Central memory CD4-positive, alpha-beta T cell (primary cell): ENCODE measurements at places on chromosomes 3 and 15.

DNA sequence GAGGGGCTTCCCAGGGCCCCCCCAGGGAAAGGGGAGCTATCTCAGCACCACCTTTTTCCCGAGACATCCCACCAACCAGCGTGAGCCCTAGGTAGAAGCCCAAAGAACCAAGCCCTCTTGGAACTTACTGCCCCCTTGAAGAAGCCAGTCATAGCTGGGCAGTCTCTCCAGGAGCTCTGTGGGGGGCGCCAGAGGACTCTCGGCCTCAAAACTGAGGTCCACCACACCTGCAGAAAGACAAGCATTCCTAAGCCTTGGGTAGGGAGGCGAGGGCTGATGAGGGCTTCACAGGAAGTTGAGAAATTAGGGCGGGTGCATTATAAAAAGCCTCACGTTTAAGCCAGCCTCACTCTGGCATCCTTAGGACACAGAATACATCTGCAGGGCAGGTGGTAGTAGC, 9.0 kb downstream of the SSUH2 start:
- DNase-seq, result no peak

GRCh38 chr3:4853749-4854140, 125.5 kb upstream of the BHLHE40 start:
- DNase-seq, result no peak

- no peak for DNase-seq
These were observed 26.2 kb downstream of the EEFSEC start for GRCh38 chr3:128179484-128179819.

- no peak for DNase-seq
These were observed 27.7 kb downstream of the PTH1R start for GRCh38 chr3:46905213-46905560.

- DNase-seq, result no peak
These were observed 548.1 kb upstream of the AGTR1 start for GRCh38 chr3:148149556-148149955.

DNA sequence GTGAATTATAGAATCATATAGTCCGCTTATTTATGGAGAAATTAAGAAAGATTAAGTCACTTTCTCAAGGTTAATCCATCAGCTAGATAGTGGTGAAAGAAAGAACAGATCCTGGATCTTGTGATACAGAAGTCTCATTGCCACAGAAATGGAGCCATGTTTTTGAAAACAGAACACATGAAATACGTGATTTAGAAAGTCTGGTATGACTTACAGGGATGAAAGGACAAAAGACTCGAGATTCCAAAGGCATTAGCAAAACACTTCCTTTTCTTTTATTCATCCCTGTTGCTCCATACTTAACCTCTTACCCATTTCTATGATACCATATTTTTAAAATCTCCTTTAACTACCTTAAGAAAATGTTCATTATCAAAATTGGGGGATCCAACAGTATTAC, 40.0 kb upstream of the TEX9 start:
- DNase-seq, result no peak

GRCh38 chr3:48077815-48078214, 61.6 kb upstream of the MAP4 start:
- DNase-seq, result no peak

DNA sequence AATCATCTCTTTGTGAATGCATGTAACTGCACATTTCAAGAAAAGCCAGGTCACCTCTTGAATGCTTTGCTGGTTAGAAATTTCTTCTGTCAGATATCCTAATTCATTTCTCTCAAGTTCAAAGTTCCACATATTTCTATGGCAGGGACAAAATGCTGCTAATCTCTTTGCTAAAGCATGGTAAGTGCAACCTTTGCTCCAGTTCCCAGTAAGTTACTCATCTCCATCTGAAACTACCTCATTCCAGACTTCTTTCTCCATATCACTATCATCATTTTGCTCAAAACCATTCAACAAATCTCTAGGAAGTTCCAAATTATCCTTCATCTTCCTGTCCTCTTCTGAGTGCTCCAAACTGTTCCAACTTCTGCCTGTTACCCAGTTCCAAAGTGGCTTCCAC, 230.6 kb downstream of the ZMAT3 start:
- no peak for DNase-seq

DNA sequence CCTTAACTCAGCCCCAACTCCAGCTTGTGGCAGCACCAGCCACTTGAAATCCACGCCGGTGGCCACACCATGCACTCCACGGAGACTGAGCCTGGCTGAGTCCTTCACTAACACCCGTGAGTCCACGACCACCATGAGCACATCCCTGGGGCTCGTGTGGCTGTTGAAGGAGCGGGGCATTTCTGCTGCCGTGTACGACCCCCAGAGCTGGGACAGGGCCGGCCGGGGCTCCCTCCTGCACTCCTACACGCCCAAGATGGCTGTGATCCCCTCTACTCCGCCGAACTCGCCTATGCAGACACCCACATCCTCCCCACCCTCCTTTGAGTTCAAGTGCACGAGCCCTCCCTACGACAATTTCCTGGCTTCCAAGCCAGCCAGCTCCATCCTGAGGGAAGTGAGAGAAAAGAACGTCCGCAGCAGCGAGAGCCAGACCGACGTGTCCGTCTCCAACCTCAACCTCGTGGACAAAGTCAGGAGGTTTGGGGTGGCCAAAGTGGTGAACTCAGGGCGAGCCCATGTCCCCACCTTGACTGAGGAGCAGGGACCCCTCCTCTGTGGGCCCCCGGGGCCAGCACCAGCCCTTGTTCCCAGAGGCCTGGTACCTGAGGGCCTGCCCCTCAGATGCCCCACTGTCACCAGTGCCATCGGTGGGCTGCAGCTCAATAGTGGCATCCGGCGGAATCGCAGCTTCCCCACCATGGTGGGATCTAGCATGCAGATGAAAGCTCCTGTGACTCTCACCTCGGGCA, 42.9 kb downstream of the CCK start:
- DNase-seq, result no peak

- DNase-seq, result no peak
These were observed 39.5 kb downstream of the TCF12 start for GRCh38 chr15:56957812-56958406.

DNA sequence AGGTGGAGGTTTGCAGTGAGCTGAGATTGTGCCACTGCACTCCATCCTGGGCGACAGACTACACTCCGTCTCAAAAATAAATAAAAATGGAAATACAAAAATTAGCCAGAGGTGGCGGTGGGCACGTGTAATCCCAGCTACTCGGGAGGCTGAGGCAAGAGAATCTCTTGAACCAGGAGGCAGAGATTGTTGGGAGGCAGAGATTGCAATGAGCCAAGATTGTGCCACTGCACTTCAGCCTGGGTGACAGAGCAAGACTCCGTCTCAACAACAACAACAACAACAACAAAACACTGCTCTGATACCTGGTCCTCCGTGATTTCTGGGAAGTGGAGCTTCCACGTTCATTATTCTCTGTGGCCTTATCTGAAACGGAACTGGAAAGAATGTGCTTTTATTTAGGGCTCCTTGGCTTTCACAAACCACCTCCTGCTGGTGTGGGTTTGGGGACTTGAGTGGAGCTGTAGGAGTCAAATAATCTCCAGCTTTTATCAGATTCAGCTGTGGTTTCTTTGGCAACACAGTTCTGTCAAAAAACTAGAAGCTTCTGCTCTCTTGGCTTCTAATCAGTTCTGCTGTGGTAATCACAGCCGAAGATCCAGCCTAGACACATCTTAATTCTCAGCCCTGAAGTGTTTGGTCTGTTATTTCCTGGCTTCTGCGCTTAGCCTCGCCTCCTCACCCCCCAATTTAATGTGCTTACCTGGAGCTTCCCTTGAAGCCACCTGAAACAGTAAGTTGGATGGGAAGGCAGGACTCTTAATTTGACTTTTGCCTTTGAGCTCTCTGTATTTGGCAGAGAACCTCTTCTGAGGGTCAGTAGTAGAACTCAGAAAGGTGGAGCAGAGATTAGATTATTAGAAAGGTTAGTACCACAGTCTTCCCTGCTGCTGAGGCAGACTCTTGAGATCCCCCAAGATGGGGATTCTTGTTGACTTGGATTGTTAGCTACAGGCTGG, 21.4 kb downstream of the IRAK2 start:
- DNase-seq, result peak; percentile 51

DNA sequence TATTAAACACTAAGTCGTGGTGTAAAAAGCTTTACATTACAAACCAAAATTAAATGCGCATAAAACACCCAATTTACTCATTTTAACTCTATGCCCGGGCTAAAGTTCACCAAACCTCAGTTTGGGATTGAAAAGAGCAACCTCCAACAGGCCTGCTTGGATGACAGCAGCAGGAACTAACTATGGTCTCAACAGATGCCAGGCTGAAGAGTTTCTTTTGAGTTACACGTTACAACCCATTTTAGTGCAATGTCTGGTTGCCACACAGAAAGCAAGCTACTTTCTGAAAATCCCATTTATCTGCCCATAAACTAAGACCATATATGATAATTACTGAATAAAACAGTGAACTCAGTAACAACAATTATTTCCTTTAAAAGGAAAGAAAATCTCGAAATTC, 2.2 kb downstream of the SATB1 start:
- no peak for DNase-seq

DNA sequence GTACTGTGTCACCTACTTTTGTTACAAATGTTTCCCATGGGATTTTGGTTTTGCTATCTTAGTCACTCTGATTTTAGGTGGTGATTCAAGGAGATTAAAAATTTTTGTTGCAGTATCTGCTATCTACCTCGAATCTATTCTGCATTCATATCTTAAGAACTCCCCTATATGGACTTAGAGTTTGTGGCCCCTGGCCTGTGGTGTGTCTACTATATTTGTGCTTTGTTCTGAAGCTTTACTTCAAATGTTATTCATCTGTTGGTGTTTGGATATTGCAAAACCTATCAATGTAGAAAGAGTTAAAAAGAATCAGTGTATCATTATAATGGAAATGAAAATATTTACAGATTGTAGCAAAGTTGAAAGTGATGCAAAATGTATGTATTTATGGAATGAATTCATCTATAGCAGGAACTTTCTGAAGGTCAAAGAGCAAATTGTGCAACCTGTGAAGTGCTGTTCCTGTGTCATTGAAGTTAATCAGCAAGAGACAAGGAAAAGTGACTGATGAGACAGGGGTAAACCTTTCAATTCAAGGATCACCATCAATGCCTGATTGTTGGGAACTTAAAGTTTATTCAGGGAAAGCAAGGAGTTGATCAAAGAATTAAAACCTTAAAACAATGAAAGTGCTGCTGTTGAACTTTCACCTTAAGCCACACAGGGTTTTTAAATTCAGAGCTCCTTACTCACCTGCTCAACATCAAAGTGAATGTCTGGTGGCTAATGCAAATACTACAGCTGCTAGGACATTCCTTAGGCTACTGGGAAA, 71.0 kb downstream of the SLMAP start:
- no peak for DNase-seq

DNA sequence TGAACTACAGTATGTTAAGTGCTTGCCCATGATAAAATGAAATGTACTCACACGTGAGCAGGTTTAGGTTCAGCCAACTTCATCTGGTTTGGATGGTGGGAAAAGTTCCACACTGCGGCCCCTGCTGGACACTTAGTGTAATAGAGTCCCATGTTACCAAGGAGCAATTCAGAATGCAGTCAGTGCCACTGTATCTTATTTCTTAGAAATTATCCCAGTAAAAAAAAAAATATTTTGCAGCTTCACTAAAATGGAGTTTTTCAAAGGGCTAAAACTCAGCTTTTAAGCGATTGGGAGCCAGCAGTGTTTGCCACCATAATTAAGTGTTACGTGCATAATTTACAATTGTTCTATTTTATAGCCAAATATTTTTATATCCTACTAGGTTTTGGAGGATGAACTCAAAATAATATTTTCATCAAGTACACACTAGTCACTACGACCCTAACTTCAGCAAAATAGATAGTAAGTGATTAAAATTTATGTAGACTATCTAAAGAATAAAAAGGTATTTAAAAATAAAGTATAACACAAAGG, 371.7 kb upstream of the GBE1 start:
- DNase-seq, result peak; percentile 10

- no peak for DNase-seq
These were observed 8.4 kb downstream of the PIGB start for GRCh38 chr15:55327387-55327786.

DNA sequence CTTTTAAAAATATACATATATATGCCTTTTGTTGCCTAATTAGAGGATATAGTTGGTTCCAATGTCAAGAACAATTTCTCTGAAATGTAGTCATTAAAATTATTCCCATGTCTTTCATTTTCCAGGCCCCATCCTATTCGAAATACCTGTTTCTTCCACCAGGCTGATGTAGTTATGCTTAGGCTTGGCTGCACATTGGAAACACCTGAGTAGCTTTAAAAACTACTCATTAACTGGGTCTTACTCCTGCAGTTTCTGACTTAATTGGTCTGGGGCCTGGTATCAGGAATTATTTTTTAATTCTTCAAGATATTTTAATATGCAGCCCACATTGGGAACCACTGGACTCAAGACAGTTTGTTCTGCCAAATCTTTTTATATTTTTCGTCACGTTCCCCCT, 53.7 kb downstream of the TGFBR2 start:
- DNase-seq, result no peak

DNA sequence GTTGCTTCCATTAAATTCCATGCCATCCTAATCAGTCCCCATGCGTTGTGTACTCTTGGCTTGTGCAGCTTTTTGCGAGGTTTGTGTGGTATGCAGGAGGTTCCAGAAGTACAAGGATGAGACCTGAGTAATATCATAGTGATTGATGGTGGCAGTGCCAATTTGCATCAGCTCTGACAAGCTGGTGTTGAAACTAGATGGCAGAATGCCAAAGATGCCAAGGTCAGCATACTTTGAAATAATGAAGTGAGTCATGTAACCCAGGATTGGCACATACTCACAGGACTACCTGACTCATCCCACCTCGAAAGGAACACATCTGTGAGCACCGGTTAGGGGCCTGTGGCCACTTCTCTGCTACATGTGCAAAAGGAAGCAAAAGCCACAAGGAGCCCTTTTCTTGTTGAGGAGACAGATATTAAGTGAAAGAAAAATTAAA, 14.3 kb downstream of the KAT2B start:
- peak; percentile 66 for DNase-seq

DNA sequence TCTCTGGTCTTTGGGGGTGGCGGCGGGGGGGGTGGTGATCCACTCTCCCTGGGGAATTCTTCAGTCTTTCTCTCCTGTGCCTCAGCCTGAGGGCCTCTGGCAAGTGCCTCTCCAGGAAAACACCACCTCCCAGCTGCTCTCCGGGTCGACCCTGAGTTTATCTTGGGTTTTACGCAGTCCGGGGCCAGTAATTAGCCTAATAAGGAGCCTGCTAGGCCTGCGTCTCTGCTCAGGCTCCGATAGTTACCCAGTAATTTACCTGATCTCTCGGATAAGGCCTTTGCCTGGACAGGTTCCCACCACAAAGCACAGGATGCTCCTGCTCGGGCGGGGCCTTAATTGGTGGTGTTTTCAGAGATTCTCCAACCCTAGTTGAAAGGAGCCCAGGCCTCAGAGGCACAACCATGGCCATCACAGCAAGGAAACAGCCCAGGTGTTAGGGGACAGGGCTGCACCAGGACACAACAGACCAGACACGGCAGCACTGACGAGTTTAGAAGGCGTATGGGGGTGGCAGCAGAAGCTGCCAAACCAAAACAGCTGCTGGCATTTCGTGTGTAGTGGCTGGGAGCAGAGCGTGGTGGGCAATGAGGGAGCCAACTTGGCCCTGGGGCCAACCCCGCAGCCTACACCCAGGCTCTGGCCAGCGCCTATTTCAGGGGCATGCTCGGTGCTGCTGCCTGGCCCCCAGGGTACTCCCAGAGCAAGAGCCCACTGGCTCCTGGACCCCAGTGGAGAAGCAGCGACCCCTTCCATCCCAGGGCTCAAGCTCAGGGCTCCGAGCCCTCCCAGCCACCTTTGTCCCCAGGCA, 71.4 kb downstream of the KLF13 start:
- no peak for DNase-seq

- no peak for DNase-seq
These were observed 706.4 kb upstream of the NR2F2 start for GRCh38 chr15:95624100-95624499.

GRCh38 chr3:37935756-37936666, 54.6 kb upstream of the VILL start:
- DNase-seq, result no peak

GRCh38 chr15:28021281-28022039, 77.7 kb downstream of the OCA2 start:
- DNase-seq, result no peak
